Stimulated activated CD8-positive, alpha-beta memory T cell treated with anti-CD3 and anti-CD28 coated beads, Interleukin-4, amount 100 ng/mL, for 1 hour (primary cell): ENCODE measurements at places on chromosomes 11 and 22.

DNA sequence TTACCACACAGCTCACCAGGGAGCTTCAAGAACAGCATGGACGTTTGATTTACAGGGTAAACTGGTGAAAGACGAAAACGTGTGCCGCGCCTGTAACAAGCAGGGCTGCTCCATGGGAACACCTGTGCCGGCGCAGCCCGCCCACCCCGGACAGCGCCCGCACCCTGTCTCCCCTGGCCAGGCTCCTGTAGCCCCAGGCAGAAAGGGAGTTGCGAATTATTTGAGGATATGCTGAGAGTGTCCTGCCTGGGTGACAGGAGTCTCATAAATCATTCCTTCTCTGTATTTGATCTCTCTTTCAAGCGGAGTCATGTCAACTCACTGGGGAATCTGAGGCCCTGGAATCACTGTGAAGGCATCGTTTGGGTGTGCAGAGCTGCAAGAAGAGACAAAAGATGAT is 804.3 kb downstream of the OPCML start:
- DNase-seq, result no peak

GRCh38 chr11:13955971-13956421 is 6.5 kb upstream of the SPON1 start:
- DNase-seq, result peak; percentile 16

DNA sequence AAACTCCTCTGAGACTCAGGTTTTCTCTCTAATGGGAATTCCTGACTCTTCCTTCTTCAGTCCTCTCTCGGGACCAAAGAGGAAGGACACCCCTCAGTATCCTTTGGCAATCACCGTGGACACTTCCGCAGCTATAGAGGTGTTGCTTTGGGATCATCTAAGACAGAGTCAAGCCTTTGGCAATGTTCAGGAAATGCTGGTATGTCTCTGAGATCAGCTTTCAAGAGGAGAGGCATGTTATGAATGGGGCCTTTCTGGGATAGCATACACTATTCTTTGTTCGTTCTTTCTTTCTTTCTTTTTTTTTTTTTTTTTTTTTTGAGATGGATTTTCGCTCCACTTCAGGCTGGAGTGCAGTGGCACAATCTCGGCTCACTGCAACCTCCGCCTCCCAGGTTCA is 14.2 kb upstream of the OLFML1 start:
- DNase-seq, result no peak

DNA sequence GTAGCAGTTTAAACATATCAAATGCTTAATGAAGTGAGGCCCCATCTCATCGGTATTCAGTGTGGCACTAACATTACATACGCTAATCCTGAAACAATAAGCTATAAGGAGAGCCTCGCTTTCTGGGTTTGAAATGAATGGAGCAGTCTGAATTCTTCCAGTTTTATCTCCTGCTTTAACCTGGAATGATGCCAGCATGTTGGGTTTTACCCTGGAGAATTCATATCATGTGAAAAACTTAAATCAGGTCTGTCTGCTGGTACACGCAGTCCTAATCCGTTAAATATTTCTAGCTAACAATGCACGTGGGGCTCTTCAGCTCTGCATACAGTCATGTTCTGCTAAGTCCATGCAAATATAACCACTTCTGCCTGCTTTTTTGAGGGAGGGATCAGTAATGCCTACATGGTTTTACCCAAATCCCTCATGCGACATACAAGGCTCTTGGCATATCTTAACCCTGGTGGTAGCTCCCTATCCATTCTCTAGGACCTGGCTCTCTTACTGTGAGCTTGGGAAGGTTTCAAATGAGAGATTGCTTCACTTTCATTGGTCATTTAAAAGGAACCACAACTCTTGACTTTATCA is 92.7 kb downstream of the COMMD9 start:
- no peak for DNase-seq

DNA sequence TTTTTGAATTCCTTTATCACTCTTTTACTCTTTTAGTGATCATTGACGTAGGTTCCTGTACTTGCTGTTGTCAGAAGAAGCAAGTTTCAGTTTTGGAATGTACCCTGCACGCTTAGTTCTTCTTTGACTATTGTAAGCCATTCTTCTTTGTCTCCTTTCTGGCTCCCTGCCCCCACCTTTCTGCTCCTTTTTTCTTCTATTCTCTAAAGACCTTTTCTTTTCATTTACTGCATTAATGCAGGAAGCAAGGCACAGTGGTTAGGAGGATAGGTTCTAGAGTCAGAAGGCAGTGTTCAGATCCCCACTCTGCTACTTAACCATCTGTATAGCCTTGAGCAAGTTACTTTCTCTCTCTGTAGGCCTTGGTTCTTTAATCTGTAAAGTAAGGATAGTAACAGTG is 33.7 kb upstream of the RAG2 start:
- no peak for DNase-seq

- DNase-seq, result no peak
Measured at GRCh38 chr11:105670811-105671210, 60.9 kb downstream of the GRIA4 start.

- no peak for DNase-seq
Measured at GRCh38 chr22:29037340-29037932, 24.2 kb downstream of the C22orf31 start.
